Activated CD4-positive, alpha-beta T cell treated with anti-CD3 and anti-CD28 coated beads for 24 hours (primary cell): ENCODE measurements at places on chromosomes 6 and 20.

DNA sequence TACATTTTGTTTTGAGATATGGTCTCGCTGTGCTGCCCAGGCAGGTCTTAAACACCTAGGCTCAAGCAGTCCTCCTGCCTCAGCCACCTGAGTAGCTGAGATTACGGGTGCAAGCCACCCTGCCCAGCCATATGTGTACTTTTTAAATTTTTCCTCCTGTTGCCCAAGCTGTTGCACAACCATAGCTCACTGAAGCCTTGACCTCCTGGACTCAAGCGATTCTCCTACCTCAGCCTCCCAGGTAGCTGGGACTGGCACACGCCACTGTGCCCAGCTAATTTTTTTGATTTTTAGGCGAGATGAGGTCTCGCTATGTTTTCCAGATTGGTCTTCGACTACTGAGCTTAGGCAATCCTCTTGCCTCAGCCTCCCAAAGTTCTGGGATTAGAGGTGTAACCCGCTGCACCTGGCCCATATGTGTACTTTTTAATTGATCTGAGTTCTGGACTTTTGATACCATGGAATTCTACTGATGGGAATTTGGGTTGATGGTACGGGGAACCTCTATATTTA is 44.9 kb downstream of the ITCH start:
- no peak for DNase-seq

DNA sequence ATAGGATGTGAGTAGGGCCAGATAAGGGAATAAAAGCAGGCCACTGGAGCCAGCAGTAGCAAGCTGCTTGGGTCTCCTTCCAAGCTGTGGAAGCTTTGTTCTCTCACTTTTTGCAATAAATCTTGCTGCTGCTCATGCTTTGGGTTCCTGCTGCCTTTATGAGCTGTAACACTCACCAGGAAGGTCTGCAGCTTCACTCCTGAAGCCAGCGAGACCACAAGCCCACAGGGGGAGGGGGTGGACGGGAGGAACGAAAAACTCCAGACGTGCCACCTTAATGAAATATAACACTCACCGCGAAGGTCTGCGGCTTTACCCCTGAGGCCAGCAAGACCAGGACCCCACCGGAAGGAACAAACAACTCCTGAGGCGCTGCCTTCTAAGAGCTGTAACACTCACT is 1324.4 kb upstream of the EYS start:
- DNase-seq = no peak

GRCh38 chr20:50220093-50220893 is 29.7 kb downstream of the CEBPB start:
- no peak for DNase-seq

- DNase-seq = no peak
Observed at GRCh38 chr6:123638865-123639264, 2.1 kb upstream of the TRDN start.

DNA sequence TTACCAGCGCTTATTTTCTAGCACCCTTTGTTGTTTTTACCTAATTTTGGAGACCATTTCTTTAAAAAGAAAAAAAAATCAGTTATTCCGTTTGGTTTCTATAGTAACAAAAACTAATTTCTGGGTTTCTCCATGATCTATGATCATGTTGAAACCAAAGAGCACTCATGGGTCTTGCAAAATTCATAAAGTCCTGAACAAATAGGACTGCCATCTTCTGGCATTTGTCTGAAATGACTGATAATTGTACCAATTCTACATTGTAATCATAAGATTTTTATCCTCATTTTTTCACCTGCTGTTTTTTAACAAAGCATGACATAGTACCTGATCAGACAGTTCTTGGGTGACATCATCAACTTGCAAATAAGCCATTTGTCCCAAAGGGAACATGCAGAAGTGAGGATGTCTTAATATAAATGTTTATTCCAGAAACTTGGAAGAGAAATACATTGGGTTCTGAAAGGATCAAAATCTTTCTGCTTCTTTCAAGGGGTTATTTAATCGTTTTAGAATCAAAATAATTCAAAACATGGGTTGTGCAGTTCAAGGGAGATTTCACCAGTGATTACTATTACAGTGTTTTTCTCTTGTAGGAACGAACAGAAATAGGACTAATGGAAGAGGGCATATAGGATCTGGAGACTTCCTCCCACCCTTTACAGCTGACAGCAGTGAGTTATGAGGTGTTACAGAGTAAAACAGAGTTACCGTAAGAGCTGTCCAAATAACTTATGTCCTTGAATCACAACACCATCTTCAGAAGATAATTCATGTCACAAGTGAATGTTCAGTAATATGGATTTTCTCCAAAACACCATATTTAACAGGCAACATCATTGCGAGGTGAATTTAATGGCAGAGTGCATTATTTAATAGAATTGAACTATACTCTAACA is 87.1 kb upstream of the GJE1 start:
- no peak for DNase-seq

- no peak for DNase-seq
Observed at GRCh38 chr6:17226786-17227233, 54.4 kb upstream of the RBM24 start.

GRCh38 chr6:105967917-105968602 is 118.1 kb upstream of the PRDM1 start:
- DNase-seq = no peak

DNA sequence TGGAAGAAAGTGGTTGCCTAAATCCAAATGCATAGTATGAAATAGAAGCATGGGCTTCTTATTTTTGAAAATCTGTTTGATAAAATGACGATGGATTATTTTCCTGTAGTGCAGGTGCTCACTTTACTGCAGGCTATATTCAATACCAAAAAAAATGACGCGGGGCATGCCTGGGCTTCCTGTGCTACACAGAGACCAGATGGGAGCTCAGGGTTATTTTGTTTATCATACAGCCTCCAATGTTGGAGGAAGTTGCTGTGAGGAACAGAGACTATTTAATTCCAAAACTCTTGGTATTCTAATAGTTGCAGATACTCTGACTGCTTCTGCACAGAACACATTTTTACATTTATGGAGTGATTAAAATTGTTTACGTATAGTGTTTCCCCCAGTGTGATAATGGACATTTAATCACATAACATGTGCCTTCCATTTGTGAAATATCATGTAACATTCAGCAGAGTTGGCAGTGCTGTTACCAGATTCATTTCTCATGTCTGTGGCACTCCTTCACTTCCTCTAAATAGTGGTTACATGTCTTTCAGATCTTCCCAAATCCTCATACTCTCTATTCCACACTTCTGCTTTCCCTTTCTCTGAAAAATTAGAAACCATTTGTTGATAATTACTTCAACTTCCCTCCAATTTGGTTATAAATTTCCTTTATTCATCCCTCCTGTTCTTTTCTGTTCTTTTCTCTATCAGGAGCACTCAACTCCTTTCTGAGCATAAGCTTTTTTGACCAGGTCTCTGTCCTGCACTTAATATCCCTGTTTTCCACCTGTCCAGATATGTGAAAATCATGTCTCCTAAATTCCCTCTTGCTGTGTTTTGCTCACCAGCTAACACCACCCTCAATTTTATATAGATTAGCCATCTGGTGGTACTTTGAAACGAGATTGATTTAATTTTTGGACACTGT is 121.6 kb downstream of the ADGRB3 start:
- DNase-seq = no peak

DNA sequence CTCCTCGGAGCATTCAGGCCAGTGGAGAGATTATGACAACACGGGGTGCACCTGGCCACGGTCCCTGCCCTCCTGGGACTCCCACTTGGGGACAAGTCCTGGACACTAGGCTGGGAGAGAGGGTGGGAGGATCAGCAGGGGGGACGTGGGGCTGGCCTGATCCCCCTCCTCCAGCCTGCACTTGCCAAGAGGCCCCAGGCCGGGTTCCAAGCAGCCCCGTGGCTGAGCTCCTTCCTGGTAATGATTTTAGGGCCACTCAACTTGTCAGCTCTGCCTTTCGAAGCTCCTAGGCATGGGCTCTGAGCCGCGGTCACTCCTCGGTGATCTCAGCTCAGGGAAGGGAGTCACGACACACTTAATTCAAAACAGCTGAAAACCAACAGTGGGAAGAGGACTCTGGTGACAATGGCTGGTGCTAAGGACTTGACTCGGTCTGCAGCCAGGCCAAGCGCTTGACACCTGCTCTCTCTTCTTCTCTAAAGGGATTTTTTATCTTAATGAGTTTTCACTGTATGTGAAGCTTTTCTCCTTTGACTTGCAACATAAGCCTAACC is 161.7 kb downstream of the BMP7 start:
- DNase-seq = no peak

DNA sequence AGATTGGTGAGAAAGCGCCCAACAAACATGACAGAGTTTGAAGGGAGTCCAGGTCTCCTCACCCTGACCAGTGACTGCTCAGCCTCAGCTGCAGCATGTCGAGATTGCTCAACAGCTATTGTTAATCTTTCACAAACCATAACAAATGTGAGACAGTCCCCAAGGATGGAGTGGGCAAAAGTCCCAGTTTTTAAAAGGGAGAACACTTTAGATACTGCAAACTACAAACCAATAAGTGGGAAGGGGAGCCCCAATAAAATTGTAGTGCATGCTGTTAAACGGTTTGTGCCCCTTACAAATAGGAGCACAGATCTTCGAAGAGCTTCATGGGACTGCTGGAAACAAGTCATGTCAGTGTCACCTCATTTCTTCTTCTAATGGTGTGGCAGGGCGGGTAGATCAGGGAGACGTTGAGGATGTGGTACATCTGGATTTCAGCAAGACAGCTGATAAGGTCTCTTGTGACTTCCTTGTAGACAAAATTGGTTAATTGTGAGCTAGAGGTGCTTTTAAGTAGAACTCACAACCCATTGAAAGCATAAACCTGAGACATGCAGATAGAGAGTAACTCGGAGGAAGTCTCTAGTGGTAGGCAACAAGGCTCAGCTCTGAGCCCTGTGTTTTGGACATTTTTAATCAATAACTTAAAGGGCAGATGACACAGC is 134.0 kb upstream of the ARMC2 start:
- no peak for DNase-seq

DNA sequence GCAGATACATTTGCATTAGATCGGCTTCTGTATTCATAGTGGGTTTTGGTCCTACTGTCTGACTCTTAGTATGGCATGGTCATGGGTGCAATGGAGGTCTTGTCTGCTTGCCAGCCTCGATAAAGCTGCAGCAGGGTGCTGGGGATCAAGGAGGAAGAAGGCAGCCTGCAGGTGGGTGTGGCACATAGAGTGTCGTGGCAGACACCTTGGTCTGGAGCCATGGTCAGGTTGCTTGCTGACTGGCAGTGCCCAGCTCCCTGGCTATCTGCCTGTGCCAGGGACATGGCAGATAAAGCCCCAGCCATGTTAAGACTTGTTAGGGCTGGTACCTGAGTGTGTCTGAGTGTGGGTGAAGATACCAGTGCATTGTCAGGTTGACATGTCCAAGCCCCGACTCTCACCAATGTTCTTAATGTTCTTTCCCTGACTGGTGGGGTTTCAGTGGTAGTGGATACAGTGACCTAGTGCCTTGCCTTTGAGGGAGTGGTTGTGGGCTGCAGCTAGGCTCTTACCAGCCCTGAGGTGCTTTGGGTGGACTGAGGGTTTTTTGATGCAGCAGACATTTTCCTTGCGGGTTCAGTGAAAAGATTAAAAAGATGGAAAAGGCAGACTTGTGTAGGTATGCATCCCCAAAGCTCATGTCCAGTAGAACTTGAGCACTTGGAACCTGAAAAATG is 1.8 kb downstream of the FAM83D start:
- no peak for DNase-seq

GRCh38 chr6:170227521-170227983 is 63.3 kb downstream of the DLL1 start:
- no peak for DNase-seq

- DNase-seq = no peak
Observed at GRCh38 chr6:22755605-22756004, 186.2 kb downstream of the HDGFL1 start.

GRCh38 chr20:38970302-38970701 is 8.2 kb downstream of the DHX35 start:
- DNase-seq = no peak

DNA sequence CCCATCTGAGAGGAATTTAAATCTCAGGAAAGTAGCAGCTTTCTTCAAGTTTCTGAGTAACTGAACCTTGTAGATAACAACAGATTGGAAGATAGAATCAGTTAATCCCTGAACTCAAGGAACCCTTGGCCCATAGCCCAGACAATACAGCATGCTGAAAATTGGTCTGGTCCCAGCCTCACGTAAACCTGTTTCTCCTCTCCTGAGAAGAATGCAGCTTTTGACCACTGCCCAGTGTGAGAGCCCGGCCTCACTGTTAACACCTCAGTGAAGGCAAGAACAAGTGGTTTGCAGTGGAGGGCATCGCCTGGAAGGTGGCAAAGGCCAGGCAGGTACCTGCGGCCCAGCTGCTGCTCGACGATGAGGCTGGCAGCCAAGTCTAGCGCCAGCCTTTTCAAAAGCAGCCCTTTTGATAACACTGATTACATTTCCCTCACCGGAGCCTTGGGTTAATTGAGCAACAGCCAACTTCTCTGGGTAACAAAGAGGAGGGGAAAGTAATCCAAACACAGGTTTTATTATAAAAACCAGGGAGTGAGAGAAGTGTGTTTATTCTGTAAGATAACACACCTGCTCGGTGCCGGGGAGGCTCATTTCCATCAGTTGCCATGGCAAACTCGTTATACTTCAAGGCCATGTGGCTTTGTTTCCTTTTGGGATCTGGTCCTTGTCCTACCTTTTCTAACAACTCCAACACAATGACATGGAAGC is 54.0 kb downstream of the TRAF3IP2 start:
- DNase-seq = no peak

DNA sequence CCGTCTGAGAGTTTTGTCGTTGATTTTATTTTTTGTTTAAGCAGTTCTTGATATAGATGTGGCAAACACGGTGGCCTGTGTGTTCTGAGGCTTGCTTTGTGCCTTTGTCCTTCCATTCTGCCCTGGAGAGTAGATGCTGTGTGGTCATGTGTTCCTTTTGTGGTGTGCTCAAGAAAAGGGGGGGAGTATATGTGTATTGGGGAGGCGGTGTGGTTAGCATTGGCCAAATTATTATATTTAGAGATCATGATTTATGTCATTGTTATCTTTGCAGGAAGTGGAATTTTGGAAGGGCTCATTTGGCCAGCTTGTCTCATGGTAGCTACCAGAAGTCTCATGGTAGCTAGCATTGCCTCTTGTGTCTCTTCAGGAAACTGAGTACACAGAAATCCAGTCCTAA is 16.4 kb downstream of the RREB1 start:
- no peak for DNase-seq

DNA sequence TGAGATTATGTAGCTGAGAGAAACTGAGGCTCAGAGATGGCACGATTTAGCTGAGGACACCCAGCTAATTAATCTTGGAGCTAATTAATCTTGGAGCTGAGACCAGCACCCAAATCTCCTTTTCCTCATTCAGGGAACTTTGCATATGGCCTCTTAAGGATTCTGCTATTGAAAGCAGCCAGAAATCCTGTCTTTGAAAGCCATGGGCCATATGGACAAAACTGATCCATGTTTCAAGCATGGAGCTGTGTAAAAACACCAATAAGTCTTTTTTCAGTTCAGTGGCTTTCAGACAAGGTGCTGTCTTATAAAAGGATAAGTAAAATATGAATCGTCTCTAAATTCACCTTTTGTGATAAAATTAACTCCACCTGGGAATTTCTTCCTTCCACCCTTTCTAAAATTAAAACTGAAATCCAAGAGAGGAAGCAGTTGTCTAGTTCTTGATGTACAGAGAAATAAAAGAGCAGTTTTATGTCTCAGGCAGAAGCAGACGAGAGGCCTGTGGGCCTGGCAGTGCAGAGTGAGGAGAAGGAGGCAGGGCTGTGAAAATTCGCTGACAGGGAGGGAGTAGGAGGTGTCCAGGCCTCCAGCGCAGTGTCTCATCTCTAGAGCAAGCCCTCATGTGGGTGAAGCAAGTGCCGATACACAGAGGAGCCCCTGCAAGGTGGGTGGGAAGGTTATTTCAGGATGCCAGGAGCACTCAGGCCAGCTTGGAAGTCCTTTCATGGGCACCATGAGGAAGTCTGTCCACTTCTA is 266.9 kb downstream of the UST start:
- DNase-seq = no peak

- DNase-seq = no peak
Observed at GRCh38 chr6:30829033-30829432, 55.3 kb upstream of the DDR1 start.
